ENCODE measurements at places on chromosomes 2 and 18.

- DNase-seq, result no peak
Observed at GRCh38 chr2:134504586-134505336, 214.0 kb downstream of the TMEM163 start.

- DNase-seq, result no peak
Observed at GRCh38 chr18:7146067-7146466, 28.5 kb upstream of the LAMA1 start.

GRCh38 chr2:28294451-28294850 lies 98.2 kb upstream of the FOSL2 start:
- no peak for DNase-seq

DNA sequence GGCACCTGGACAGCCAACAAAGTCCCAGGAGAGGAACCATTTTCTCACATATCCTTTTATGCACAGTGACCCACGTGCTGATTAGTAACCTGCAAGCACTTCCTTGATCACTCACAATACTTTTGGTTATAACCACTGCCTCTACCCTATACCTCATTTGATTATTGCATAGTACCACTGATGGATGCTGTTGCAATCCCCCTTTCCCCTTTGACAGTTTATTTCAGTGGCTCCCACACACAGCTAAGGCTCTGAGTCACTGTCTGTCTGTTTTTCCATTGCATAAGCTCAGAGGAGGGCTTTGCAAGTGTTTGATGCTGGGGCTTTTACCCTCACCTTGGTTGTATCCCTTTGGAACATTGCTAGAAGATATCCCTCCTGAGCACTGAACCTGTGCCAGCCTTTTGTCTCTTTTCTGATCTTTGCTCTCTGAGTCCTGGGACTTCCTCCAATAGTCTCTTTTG lies 101.7 kb upstream of the RBBP8 start:
- DNase-seq, result no peak

GRCh38 chr2:204643326-204643725 lies 98.1 kb downstream of the PARD3B start:
- DNase-seq, result no peak

GRCh38 chr2:148730085-148730484 lies 85.5 kb downstream of the EPC2 start:
- no peak for DNase-seq

GRCh38 chr18:43398601-43399000 lies 121.3 kb upstream of the SYT4 start:
- no peak for DNase-seq

- DNase-seq, result no peak
Observed at GRCh38 chr2:149004836-149005235, 33.7 kb upstream of the LYPD6B start.

DNA sequence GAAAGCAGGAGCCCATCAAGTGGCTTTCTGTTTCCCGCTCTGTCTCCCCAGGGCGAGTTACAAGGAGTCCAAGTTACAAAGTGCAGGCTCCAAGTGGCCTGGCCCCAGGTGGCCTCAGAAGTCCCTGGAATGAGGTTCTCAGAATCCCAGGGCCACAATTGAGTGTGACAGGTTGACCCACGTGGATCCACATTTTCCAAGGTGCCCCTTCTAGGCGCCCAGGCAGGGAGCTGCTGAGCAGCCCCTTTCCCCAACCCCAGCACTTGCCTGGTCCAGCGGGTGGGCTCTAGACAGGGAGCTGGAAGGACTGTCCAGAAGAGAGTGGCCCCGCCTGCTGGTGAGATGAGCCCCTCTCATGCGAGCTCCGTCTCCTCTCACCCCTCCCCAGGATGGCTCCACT lies 253.4 kb downstream of the CYP26B1 start:
- DNase-seq, result no peak

DNA sequence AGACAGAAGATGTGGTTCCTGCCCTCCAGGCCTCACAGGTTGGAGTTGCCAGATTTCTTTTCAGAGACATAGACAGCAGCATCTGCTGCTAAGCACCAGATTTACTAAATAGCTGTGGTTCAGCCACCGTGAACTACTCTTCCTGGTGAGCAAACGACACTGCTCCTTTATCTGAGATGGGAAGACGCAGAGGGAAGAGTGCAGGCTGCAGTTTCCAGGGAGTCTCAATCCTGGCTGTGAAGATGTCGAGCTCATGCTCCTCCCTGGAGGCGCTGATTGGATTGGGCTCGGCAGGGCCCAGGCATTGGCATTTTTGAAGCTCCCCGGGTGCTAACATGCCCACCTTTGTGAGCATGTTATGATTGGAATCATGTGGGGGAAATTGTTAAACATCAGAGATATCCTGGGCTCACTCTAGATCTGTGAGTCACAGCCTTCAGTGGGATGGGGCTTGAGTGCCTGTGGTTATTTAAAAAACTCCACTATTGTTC lies 314.8 kb downstream of the TSN start:
- no peak for DNase-seq

DNA sequence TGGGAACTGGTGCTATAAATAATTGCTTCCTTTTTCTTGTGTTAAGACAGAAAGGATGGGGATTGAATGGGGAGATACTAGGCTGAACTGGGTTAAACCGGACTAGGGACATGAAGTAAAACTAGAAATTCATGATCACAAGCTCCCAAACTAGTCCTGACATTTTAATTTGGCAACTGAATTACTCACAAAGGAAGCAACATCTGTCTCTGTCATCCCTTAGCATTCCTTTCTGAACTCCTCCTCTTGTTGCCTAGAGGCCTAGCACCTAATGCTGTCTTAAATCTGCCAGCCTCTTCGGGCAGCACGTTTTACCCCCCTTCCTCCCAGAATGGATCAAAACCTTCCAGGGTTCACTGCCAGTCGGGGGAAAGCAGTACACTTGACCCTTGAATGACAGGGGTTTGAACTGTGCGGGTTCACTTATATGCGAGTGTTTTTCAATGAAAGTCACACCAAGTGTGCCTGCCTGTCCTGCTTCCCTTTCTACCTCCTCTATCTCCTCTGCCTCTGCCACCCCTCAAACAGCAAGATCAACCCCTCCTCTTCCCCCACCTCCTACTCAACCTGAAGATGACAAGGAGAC lies 8.2 kb downstream of the KCTD1 start:
- no peak for DNase-seq

DNA sequence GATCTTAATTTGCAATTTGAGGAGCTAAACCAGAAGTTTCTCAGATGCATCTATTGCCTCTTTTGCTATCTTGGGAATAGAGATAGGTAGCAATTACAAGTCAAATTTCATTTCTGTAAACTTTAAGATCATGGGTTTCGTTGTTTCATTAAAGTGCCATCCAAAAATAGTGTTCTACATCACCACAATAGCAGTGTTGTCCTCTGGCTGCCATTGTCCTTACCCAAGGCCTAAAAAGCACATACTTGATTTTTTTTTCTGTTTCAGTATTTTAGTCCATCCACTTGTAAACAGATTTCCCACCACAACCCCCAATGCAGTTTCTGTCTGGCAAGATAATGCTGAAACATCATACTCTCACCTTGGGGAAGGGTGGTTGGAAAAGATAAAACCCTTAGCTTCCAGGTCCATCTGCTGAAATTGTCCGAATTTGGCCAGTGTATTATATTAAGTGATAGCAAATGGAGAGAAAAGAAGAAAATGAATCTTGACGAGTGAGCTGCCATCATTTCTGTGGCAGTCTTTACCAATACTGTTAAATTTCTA lies 136.2 kb downstream of the LCLAT1 start:
- DNase-seq, result no peak

DNA sequence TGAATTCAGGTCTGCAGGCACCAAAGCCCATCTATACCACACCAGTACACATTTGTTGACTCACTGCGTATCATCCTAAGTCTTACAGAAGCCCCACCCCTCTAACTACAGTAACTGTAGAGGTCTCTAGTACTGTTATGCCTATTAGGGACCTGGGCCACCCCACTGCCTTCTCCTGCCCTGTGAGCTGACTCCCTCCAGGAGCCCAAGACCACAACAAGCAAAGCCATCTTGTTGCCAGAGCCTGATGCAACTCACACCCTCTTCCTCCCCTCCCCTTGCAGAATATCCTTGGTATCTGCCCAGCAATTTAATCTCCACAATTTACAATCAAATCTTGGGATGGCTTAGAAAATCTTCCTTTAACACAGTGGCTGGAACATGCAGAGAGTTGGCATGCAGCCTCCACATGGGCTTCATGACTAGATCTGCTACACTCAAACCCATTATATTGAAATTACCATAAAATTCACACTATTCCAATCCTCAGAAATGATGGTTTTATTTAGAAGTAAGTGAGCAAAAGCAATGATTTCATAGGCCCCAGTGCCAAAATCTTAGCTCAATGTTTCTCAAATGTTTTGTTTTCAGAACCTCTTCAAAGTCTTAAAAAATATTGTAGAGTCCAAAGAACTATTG lies 17.7 kb upstream of the CYP1B1 start:
- DNase-seq, result no peak

- DNase-seq, result no peak
Observed at GRCh38 chr18:159037-159652, 788 bp downstream of the USP14 start.

DNA sequence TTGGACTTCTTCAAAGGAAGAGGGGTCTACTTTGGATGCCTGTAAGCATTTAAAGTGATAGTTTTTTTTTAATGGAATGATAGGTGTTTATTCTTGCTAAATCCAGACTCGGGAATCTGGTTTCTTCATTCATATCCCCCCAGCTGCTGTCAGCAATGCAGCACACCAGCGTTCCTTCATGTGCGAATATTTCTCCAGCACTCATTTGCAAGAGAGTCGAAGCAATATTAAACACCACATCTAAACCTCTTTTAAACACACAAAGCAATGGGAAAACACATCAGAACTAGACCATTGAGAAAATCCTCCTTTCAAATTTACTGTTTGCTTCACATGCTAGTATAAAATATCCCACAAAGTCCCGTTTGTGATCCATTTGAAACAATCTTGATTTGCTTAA lies 563.7 kb downstream of the ARHGAP15 start:
- DNase-seq, result no peak

- DNase-seq, result no peak
Observed at GRCh38 chr2:236997069-236997715, 88.5 kb upstream of the COPS8 start.

GRCh38 chr2:189559579-189560272 lies 20.9 kb downstream of the SLC40A1 start:
- no peak for DNase-seq

DNA sequence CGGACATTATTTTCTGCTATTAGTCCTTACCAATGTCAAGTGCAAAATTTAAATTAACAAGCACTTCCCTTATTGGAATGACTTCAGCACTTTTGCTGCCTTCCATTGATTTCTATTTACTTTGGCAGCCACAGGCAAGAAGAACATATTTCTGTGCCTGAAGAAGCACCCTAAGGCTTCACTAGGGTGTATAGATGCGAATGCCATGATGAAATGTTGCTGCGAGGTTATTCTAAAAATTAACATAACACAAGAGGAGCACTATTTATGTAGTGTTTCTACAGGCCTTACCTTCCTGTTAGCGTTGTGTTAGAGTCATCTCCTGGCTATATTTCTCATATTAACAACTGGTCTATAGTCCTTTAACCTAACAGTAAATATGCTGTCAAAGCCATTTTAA lies 365.0 kb upstream of the HNRNPA3 start:
- no peak for DNase-seq

GRCh38 chr2:179059026-179059700 lies 9.2 kb upstream of the CCDC141 start:
- DNase-seq, result no peak

- DNase-seq, result no peak
Observed at GRCh38 chr2:237723602-237724001, 75.0 kb upstream of the RBM44 start.

DNA sequence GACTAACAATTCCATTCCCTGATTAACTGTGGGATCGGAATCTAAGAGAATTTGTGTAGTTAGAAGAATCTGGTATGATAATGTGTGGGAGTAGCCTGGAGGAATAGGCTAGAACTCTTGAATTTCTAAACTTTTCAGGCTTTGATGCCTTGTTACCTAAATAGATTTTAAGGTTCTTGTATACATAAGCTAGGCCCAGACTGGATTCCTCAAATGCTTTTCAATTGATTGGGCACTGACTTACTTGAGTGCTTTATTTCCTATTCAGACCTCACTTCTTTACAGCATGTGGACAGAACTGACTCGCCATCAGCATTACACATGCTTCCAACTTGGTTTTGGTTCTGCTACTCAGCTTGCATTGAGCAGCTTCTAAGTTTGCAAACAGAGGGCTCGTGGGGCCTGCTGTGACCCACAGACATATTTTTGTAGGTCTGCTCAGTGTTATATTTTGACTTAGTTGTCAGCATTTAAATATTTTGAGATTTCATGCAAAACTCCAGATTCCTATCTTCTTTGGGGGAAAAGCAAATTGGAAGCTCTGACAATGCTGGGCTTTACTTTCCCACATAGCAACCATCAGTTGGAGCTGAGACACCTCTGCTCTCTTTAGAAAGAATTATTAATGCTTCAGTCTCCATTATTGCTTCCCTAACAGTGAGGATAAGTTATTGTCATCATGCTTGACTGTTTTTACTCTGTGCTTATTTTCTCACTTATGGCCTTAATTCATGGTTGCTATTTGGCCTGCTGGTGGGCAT lies 5.7 kb downstream of the PARD3B start:
- no peak for DNase-seq

- DNase-seq, result no peak
Observed at GRCh38 chr2:45731141-45731540, 79.7 kb downstream of the PRKCE start.

GRCh38 chr2:232571026-232571474 lies 20.6 kb downstream of the EIF4E2 start:
- DNase-seq, result no peak

GRCh38 chr2:26088038-26088643 lies 54.3 kb downstream of the RAB10 start:
- no peak for DNase-seq

GRCh38 chr2:151891566-151892194 lies 63.5 kb upstream of the ARL5A start:
- DNase-seq, result no peak

GRCh38 chr18:38198526-38198925 lies 632.9 kb upstream of the CELF4 start:
- DNase-seq, result no peak

- no peak for DNase-seq
Observed at GRCh38 chr2:88824951-88825350, 133.5 kb downstream of the RPIA start.

GRCh38 chr18:2325308-2325849 lies 245.9 kb downstream of the METTL4 start:
- no peak for DNase-seq

All from stimulated activated CD8-positive, alpha-beta memory T cell treated with anti-CD3 and anti-CD28 coated beads, Interleukin-7, amount 100 ng/mL, for 24 hours (primary cell).